NCI-H146 (cell line): ENCODE measurements at places on chromosomes 5 and 9.

DNA sequence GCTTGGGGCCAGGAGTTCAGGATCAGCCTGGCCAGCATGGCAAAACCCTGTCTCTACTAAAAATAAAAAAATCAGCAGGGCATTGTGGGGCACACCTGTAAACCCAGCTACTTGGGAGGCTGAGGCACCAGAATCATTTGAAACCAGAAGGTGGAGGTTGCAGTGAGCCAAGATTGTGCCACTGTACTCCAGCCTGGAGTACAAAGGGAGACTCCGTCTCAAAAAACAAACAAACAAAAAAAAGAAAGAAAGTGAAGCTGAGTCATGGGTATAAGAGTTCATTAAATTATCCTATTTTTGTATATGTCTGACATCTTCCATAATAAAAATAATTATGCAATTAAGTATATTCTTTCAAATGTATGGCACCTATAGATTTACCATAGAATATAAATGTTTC is 37.2 kb downstream of the CHD1 start:
- DNase-seq, result no peak

DNA sequence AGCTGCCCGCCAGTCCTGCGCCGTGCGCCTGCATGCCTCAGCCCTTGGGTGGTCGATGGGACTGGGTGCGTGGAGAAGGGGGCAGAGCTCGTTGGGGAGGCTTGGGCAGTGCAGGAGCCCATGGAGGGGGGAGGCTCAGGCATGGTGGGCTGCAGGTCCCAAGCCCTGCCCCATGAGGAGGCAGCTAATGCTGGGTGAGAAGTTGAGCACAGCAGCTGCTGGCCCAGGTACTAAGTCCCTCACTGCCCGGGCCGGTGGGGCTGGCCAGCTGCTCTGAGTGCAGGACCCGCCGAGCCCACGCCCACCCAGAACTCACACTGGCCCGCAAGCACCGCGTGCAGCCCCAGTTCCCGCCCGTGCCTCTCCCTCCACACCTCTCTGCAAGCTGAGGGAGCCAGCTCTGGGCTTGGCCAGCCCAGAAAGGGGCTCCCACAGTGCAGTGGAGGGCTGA is 764.3 kb upstream of the TYRP1 start:
- no peak for DNase-seq

- DNase-seq, result peak; percentile 67
These were observed 30.7 kb downstream of the EXOC3 start for GRCh38 chr5:473551-474192.

DNA sequence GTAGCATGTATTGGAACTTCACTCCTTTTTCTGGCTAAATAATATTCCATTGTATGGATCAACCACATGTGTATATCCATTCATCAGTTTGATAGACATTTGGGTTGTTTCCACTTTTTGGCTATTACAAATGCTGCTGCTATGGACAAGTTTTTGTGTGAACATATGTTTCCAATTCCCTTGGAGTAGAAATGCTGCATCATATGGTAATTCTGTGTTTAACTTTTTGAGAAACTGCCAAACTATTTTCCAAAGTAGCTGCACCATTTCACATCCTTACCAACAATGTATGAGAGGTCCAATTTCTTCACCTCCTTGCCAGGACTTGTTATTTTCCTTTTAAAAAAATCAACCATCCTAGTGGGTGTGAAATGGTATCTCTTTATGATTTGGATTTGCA is 8.4 kb downstream of the FRRS1L start:
- no peak for DNase-seq

- no peak for DNase-seq
These were observed 1.4 kb upstream of the IPPK start for GRCh38 chr9:92671323-92671722.

DNA sequence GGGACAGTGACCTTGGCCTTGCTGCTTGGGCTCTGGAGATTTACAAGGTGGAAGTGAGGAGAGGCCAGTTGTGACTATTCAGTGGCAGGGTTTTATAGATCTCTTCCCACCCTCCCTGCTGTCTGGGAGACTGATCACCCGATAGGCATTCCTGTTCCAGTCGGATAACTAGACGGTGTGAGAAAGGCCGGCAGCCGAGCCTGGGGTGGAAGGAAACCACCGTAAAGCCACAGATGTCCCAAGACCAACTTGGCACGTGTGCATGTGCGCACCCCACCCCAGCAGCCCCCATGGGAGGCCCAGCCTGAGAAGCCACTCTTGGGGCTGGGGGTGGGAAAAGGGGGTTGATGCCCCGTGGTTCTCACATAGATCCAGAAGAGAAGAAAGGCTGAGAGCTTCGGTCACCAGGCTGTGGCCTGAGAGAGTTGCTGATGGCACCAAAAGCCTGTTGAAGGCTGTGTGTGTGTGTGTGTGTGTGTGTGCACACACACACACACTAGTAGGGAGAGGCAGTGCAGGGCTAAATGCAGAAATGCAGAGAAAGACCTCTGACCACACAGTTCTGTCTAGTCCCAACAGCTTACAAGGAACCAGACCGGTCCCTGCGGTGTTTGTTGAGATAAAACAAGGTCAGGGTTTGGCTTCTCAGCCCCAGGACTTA is 225.8 kb downstream of the FANCC start:
- no peak for DNase-seq

DNA sequence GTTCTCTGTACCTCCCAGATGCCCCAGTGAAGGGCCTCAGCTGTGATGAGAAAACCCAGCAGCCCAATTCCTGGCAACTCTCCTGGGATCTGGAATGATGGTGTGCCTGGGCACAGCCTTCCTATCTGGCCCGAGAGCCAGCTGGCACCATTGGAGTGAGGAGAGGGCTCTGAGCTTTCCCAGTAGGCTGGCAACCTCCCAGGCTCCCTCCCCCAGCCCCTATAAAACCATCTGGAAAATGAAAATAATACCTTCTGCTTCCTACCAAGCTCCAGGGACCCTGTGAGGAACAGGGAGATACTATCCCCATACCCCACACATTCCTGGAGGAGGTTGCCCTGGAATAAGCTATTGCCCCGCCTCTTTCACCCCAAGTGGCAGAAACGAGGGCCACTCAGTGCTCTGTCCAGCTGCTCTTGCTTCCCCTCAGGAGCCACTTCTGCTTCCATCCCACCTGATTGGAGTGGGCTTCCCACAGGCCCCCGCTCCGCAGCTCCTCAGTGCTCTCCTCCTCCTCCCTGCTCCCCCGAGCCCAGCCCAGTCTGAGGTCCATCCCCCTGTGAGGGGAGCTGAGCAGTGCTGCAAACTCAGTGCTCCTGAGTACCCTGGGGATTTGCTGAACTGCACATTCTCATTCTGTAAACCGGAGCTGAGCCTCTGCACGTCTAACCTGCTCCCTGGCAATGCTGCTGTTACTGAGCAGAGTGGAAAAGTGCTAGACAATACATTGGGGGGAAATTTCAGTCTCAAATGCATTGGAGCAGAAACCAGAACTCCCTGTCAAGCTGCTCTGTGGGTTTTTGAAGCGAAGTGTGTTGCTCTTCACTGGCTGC is 74.7 kb downstream of the THBS4 start:
- DNase-seq, result no peak

GRCh38 chr9:92970467-92970923 is 23.2 kb downstream of the FGD3 start:
- DNase-seq, result no peak

DNA sequence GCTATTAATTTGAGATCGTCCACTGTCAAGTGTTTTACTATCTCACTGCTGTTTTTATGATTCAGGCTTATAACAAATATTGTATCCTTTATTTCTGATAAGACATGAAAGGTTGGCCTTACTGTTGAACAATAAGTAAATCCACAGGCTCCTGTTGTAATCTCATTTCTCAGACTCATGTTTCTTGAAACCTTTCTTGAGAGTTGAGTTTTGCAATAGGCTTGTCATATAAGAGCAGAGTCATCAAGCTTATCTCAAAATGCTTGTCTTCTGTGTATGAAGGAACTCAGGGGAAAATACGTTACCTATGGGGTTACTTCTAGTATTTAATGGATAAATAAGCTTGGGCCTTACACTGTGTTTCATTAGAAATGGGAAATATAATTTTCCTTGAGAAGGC is 9.2 kb upstream of the TLX3 start:
- DNase-seq, result no peak

- DNase-seq, result peak; percentile 51
These were observed at the start of gene LAMC3 for GRCh38 chr9:131008909-131009618. LAMC3 (plus strand) TSS chr9:131009174; CDS start chr9:131009215, 41 bp downstream.

DNA sequence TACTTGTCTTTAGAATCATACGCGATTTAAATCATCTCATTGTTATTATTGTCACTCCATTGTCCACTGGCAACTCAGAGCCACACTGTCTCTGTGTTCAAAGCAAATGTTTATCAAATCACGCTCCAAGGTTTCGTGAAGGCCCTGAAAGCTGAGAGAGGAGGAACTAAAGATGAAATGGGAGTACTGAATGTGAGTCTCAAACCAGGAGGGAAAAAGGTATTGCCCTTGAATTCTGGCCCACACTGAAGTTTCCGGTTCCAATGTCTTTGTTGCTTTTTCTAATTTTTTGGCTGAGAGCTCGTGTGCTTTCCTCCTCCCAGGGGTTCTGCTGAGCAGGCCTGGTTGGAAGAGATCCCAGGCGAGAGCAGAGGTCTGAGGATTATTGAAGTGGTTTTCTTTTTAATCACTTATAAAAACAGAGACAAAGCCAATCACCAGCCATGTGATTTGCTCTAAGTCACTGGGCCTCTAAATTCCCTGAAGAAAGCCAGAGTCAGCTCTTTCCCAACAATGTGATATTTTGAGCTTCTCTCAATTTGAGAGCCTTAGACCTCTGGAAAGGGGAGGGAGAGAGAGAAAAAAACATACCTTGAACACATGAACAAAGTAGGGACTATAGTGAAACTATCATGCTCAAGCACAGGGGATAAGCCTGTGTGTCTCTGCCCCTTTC is 420.8 kb upstream of the GRAMD2B start:
- DNase-seq, result no peak

GRCh38 chr9:134778841-134779411 is 101.7 kb upstream of the FCN2 start:
- no peak for DNase-seq

GRCh38 chr9:15277400-15278090 is 29.5 kb downstream of the TTC39B start:
- DNase-seq, result peak; percentile 6

DNA sequence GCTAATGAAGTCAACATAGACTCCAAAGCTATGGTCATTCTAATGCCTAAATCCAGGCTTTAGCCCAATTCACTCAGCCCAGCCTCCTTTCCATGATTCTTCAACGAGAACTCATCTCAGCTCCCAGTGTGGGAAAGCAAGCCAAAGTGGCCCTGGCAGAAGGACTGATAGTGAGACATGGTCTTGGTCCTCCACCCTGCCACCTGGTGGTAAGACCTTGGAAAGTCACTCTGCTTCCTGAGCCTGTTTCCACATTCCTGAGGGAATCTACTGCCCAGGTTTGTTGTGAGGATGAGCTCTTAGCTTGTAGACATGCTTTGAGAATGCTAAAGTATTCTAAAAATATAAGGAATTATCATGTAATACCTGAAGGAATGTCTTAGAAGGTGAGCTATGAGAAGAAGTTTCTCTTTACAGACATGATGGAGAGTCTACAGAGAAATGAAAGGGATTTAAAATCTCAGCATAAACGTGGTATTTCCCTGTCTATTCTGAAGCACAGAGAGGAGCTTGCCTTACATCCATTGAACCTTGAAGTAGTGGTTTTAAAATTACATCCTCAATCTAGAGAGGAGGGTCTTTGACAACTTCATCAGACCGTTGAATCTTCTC is 173.5 kb downstream of the TRIM32 start:
- peak; percentile 53 for DNase-seq

GRCh38 chr5:29794141-29794787 is 1399.2 kb upstream of the CDH6 start:
- peak; percentile 38 for DNase-seq

DNA sequence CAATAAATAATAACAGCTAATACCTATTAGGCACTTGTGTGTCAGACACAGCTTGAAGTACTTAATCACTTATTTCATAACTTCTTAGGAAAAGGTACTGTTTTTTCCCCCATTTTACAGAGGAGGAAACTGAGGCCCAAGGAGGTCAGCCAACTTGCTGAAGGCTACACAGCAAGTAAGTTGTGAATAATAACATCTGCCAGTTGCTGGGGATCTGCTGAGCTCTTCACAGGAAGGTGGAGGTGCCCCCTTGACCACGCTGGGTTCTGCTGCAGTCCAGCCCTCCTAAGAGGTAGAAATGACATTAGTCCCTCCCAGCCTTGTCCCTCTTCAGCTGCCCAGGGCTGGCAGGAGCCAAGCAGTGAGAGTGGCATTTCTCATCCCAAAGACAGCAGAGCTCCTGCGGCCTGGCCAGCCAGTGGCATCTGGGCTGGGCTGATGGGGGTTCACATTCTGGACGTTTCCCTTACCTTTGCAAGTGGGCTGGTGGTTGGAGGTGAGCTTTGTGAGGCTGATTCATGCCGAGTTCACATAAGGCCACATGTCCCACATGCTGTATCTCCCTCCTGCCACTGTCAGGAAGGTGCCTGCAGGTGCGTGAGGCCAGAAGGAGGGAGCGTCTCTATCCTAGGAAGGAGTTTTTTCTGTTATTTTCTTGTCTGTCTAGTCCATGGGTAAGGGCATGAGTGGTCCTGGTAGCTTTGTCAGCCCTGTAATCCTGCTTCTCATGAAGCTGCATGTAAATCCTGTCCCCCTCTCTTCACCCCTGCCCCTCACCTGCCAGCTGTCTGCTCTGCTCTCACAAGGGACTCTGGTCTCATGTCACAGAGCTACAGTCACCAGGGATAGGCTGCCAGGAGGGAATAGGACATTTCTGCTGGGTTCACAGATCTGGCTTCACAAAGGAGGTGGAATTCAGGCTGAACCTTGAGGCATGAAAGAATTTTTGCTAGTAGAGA is 171.7 kb downstream of the MACROH2A1 start:
- no peak for DNase-seq

- no peak for DNase-seq
These were observed 44.6 kb upstream of the TMC1 start for GRCh38 chr9:72476617-72477437.

DNA sequence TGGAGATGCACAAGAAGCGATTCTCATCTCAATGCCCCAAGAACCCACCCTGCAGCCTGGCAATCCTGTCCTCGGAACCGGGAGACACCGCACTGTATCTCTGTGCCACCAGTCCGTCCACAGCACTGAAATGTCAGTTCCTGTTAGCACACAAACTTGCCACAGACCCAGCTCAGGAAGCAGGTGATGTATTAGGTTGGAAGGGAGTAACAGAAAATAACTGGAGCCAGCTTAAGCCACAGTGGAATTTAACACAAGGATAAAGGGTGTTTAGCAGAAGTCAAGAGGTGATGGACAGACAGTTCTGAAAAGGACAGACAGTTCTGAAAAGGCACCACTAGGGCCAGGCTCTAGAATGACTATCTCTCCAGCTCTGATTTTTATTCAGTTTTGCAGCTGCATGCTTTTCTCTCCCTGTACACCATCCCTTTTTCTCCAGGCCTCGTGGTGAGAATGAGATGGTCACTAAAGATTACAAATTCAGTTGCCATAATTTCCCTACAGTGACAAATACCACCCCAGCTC is 114.4 kb downstream of the ANKRD18B start:
- DNase-seq, result peak; percentile 55

GRCh38 chr9:35563791-35564197 is 41.3 kb upstream of the TESK1 start:
- peak; percentile 10 for DNase-seq

- no peak for DNase-seq
These were observed 33.9 kb upstream of the GLIS3 start for GRCh38 chr9:4333787-4334186.
